HepG2 (cell line): ENCODE measurements at places on chromosomes 7 and 10.

- no peak for DNase-seq
These were observed 1.8 kb upstream of the VSIR start for GRCh38 chr10:71774916-71775702.

GRCh38 chr7:4140933-4141332 is 541.2 kb upstream of the FOXK1 start:
- no peak for DNase-seq

- no peak for DNase-seq
These were observed 205.7 kb downstream of the PTPRN2 start for GRCh38 chr7:158381956-158382355.

GRCh38 chr10:126465771-126466170 is 77.5 kb upstream of the ADAM12 start:
- no peak for DNase-seq

- no peak for DNase-seq
These were observed 96.5 kb upstream of the FAM20C start for GRCh38 chr7:95863-96260.

DNA sequence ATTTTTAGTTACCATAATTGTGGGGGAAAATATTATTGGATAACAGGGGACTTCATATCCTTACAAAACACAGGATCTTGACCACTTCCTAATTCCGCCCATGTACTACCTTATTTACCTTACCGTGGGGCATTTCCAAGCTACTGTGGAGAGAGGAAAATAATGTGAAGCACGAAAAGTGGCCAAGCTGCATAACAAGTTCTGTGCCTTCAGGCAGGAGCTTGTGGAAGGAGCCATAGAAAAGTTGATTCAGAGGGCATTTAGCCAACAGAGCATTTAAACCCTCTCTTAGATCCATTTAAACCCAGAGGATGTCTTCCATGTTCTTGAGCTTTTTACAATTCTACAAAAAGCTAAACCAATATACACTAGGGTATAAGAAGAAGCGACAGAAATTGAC is 41.6 kb downstream of the DNAJB9 start:
- no peak for DNase-seq
